ENCODE measurements at places on chromosomes 5 and 9.

GRCh38 chr5:143056792-143057579, 286.8 kb downstream of the ARHGAP26 start:
- no peak for DNase-seq

- DNase-seq = no peak
Observed at GRCh38 chr9:114522286-114522685, 17.0 kb upstream of the WHRN start.

DNA sequence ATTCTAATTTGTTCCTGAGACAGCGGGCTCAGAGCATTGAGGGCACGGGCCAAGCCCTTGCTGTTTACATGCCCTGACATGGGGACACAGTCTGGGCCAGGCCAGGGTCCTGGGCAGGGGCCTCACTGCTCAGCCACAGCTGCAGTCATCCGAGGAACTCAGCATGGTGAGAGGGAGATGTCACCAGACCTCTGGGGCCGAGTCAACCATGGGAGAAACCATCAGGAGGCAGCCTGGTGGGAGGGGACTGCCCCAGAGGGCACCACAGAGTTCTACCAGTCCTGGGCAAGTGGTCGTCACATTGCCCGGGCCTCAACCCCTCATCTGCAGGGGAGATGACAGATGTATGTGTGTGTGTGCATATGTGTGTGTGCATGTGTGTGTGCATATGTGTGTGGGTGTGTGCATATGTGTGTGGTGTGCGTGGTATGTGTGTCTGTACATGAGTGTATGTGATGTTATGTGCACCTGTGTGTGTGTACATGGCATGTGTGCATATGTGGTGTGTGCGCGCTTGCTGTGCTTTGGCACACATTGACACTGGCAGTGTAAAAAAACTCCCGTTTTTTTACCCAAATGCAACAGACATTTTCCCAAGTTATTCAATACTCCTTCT, 42.4 kb upstream of the TMEM250 start:
- DNase-seq = no peak

GRCh38 chr5:77514457-77514856, 22.3 kb upstream of the WDR41 start:
- no peak for DNase-seq

DNA sequence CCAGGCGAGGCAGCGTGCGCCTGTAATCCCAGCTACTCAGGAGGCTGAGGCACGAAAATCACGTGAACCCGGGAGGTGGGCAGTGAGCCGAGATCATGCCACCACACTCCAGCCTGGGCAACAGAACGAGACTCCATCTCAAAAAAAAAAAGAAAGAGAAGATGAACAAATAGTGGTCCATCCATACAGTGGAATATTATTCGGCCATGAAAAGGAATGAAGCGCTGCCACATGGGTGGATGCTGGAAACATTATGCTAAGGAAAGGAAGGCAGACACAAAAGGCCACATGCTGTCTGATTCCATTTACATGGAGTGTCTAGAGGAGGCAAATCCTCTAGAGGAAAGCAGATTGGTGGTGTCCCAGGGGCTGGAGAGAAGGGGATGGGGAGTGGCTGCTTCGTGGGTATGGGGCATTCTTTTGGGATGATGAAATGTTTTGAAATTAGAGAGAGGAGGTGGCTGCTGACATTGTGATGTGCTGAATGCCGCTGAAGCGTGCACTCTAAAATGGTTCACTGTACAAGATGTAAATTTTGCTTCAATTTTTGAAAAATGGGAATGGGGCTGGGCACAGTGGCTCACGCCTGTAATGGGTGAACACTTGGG, 17.0 kb downstream of the PLPP7 start:
- DNase-seq = no peak

GRCh38 chr5:138033386-138033808, 518 bp upstream of the FAM13B start:
- no peak for DNase-seq

Data from GM12892 (cell line).